ENCODE measurements at places on chromosomes 16 and 17.

DNA sequence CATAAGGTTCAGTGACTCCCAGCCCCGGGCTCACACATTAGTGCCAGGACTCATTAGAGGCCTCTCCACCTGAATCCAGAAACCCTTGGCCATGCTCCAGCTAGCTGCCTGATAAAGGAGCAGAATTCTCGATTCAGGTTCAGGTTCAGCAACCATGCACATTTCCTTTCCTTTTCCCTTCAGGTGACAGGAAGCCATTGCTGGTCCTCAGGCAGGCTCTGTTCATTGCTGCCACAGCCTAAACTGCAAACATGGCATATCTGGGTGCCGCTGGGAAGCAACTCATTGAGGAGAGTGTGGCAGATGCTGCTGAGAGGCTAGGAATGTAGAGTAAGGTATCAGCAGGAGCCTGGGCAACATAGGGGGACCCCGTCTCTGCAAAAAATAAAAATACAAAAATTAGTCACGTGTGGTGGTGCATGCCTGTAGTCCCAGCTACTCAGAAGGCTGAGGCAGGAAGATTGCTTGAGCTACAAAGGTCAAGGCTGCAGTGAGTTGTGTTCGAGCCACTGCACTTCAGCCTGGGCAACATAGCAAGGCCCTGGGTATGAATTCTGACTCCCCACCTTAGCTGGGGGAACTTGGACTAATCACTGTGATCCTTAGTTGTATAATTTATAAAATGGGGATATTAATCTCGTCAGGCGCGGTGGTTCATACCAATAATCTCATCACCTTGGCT lies 28.7 kb downstream of the ARL4D start:
- H3K27me3 ChIP-seq, result peaks cover 87% of the 10 kb centered on the region
- no peak for DNase-seq
- no peaks in the 10 kb centered on the region for H3K4me1 ChIP-seq
- no peaks in the 10 kb centered on the region for H3K36me3 ChIP-seq
- no peak overlapping the region for H3K4me3 ChIP-seq

GRCh38 chr17:79298799-79299198 lies 224.2 kb downstream of the ENGASE start:
- H3K27ac ChIP-seq, result no peak overlapping the region
- H3K4me1 ChIP-seq, result no peaks in the 10 kb centered on the region
- H3K27me3 ChIP-seq, result peaks cover 81% of the 10 kb centered on the region

- H3K27me3 ChIP-seq, result no peaks in the 10 kb centered on the region
- DNase-seq, result no peak
- no peaks in the 10 kb centered on the region for H3K36me3 ChIP-seq
- H3K4me1 ChIP-seq, result peaks cover 7% of the 10 kb centered on the region
- no peak overlapping the region for H3K27ac ChIP-seq
These were observed 2.6 kb downstream of the CAMKK1 start for GRCh38 chr17:3890082-3890877.

DNA sequence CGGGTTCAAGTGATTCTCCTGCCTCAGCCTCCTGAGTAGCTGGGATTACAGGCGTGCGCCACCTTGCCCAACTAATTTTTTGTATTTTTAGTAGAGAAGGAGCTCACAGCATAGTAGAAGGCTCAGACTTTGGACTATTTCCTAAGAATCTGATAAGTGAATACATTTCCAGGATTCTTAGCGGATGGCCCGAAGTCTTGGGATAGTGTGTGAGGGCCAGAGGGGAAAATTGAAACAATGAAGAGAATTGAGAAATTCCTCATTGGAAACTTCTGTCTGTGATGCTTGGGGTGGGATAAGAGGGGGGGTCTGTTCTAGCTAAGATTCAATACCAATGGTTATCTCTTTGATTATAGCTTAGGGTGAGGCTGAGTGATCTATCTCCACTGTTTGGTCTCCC lies 183.3 kb downstream of the MSI2 start:
- no peaks in the 10 kb centered on the region for H3K4me1 ChIP-seq
- no peak overlapping the region for H3K4me3 ChIP-seq
- H3K27me3 ChIP-seq, result no peaks in the 10 kb centered on the region
- no peak overlapping the region for H3K27ac ChIP-seq
- DNase-seq, result no peak
- no peaks in the 10 kb centered on the region for H3K36me3 ChIP-seq

DNA sequence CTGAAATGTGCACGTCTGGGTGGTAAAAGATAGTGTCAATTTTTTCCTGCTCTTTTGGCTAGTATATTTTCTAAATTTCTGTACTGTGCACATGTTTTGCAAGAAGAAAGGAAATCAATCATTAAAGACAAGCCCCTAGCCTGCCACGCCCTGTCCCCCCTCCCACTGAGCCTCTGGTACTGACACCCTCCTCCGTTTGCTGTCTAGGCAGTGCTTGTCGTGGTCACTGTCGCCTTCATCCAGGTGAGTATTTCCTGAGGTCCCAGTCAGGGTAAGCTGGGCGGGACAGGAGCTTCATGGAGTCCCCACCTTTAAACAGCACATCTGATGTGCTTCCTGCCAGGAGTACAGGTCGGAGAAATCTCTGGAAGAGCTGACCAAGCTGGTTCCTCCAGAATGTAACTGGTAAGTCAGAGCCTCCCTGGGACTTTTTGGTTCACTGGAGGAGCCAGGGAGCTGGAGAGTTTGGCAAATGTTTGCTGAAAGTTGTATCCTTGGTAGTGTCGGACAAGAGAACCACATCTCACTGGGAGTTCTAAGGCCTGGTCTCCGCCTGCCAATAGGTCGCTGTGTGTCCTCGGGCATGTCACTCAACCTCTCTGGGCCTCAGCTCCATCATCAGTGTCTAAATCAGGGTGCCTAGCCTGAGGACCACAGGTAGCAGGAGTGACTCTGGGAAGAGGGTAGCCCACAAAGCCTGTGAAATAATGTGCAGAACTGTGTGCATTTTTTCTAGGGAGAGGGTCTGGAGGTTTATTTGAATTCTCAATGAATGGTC lies 42.2 kb downstream of the ATP2C2 start:
- no peak overlapping the region for H3K4me3 ChIP-seq
- H3K36me3 ChIP-seq, result no peaks in the 10 kb centered on the region
- no peaks in the 10 kb centered on the region for H3K4me1 ChIP-seq
- H3K27me3 ChIP-seq, result peaks cover 35% of the 10 kb centered on the region
- DNase-seq, result no peak

DNA sequence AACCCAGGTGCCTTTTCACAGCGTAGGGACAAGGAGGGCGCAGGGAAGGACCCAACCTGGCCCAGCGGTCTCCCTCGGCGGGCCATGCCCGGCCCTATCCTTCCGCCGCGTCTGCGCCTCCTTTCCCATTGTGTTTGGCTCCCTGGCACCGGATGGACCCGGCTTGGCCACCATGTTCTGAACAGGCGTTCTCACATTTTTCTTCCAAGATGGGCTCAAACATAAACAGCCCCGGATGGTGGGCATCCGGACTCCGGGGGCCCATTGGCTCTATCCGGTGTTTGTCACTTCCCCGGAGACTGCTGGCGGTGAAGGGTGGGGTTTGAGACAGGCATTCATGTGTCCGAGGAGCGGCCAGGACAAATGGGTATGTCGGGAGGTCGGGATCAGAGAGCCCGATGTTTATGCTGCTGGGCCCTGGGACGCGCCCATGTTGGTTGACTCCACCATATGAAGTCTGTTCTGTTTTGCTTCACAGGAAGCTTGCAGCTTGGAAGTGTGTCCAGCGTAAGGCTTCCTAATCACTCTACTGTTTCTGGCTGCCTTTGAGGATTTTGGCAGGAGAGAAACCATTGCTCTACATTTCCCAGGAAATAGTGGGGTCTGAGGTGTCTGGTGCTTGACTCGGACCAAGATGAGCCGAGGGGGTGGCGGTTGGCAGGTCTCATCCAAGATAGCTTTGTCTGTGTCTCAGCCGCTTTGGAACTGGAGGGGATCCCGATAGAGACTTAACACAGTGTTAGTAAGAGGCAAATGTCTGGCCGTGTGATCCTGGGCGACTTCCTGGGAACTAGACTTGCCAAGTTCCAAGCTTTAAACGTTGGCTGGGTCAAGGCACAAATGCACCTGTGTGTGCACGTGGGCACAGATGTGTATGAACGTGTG lies 188.3 kb downstream of the IRF8 start:
- peaks cover 32% of the 10 kb centered on the region for H3K27me3 ChIP-seq
- no peak overlapping the region for H3K4me3 ChIP-seq
- H3K36me3 ChIP-seq, result no peaks in the 10 kb centered on the region
- no peaks in the 10 kb centered on the region for H3K4me1 ChIP-seq
- DNase-seq, result no peak

DNA sequence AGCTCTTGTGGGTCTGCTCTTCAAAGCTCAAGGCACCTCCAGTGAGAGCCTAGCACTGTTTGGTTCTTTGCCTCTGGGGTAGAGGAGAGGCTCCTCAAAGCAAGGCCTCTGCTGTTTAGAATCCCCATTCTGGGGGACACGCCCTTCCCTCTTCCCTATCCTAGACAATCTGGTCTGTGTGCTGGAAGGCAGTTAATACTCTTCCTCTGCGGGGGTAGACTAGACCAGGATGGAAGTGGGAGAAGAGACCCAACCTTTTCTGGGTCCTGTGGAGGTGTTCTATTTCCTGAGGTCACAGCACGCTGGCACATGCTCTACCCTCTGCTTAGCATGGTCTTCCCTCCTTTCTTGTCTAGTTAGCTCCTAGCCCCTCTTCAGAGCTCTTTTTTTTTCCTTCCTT lies 7.7 kb downstream of the ERAL1 start:
- H3K4me1 ChIP-seq, result no peaks in the 10 kb centered on the region
- no peak for DNase-seq
- H3K4me3 ChIP-seq, result no peak overlapping the region
- 0 out of 2 replicates have a peak, but pooled peaks cover 2% of the 10 kb centered on the region for H3K36me3 ChIP-seq

DNA sequence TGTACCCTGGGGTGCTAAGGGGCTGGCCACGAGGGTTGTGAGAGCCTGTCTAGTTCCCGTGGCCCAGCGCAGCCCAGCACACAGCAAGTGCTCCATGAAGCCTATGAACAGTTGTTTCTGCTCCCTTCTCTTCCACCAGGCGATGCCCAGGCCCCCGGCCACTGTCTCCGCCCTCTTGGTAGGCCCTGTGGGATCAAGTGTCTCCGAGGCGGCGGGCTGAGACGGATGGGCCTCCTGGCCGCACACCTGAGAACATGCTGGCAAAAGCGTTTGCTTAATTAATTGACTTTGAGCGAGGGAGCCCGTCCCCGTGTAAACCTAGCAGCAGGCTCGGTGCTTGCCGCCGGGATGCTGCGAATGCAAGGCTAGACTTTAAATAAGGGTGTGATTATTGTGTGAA lies 129.7 kb upstream of the GSE1 start:
- 0 out of 2 replicates have a peak, but pooled peaks cover 4% of the 10 kb centered on the region for H3K4me1 ChIP-seq
- H3K36me3 ChIP-seq, result no peaks in the 10 kb centered on the region
- H3K27me3 ChIP-seq, result peaks cover 7% of the 10 kb centered on the region
- DNase-seq, result no peak
- H3K4me3 ChIP-seq, result no peak overlapping the region

- H3K4me1 ChIP-seq, result no peaks in the 10 kb centered on the region
- peaks cover 85% of the 10 kb centered on the region for H3K27me3 ChIP-seq
- DNase-seq, result no peak
- H3K36me3 ChIP-seq, result no peaks in the 10 kb centered on the region
- H3K4me3 ChIP-seq, result no peak overlapping the region
These were observed 42.6 kb upstream of the RPH3AL start for GRCh38 chr17:395179-395578.

DNA sequence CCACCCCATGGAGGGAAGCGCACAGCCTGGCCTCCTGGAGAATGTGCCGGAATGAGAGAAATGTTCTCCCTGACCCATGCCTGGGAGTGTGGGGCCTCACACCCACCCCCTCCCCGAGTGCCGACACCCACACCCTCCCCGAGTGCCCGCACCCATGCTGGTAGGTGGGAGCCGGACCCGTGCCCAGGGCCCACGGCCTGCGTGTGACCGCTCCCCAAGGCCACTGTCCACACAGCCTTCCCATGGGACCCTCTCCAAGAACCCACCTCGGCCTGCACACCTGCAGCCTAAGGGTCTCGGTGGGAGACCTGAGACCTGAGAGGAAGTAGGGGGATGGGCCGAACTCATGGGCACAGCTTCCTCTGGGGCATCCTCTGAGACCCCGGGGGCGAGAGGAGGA lies 3.3 kb upstream of the PVALEF start:
- peaks cover 93% of the 10 kb centered on the region for H3K27me3 ChIP-seq
- H3K27ac ChIP-seq, result no peak overlapping the region
- no peak for DNase-seq
- H3K36me3 ChIP-seq, result no peaks in the 10 kb centered on the region

GRCh38 chr17:50181591-50182560 lies 16.1 kb downstream of the SGCA start:
- H3K4me3 ChIP-seq, result no peak overlapping the region
- no peaks in the 10 kb centered on the region for H3K36me3 ChIP-seq
- no peak for DNase-seq
- peaks cover 23% of the 10 kb centered on the region for H3K4me1 ChIP-seq
- H3K27ac ChIP-seq, result no peak overlapping the region
- peaks cover 9% of the 10 kb centered on the region for H3K27me3 ChIP-seq

- H3K27me3 ChIP-seq, result no peaks in the 10 kb centered on the region
- H3K4me3 ChIP-seq, result no peak overlapping the region
- no peaks in the 10 kb centered on the region for H3K36me3 ChIP-seq
- no peak overlapping the region for H3K27ac ChIP-seq
- no peaks in the 10 kb centered on the region for H3K4me1 ChIP-seq
These were observed 124.8 kb downstream of the STXBP4 start for GRCh38 chr17:55093353-55093752.

GRCh38 chr16:87849419-87850008 lies 19.8 kb downstream of the SLC7A5 start:
- no peaks in the 10 kb centered on the region for H3K36me3 ChIP-seq
- H3K27ac ChIP-seq, result no peak overlapping the region
- H3K4me3 ChIP-seq, result no peak overlapping the region
- DNase-seq, result no peak
- no peaks in the 10 kb centered on the region for H3K4me1 ChIP-seq

- H3K4me1 ChIP-seq, result no peaks in the 10 kb centered on the region
- no peak for DNase-seq
- no peaks in the 10 kb centered on the region for H3K27me3 ChIP-seq
- H3K36me3 ChIP-seq, result no peaks in the 10 kb centered on the region
- H3K27ac ChIP-seq, result no peak overlapping the region
- H3K4me3 ChIP-seq, result no peak overlapping the region
These were observed 179.1 kb downstream of the TOX3 start for GRCh38 chr16:52367821-52368220.

DNA sequence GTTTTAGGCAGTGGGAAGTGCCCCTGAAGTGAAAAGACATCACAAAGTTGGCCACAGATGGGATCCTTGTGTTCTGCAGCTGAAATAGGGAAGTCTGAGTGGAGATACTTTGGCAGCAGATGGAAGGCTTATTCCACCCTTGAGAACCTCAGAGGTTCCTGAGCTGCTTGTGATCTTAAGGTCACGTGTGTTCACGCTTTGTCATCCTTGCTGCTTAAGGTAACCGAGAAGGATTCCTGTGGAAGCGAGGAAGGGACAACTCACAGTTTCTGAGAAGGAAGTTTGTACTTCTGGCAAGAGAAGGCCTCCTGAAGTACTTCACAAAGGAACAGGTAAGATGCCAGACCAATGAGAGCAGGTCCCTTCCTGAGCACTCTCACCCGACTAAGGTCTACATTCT lies 12.2 kb downstream of the ADAP2 start:
- no peak for DNase-seq
- peaks cover 3% of the 10 kb centered on the region for H3K27me3 ChIP-seq

- no peak overlapping the region for H3K27ac ChIP-seq
- no peaks in the 10 kb centered on the region for H3K36me3 ChIP-seq
- no peaks in the 10 kb centered on the region for H3K4me1 ChIP-seq
- no peak overlapping the region for H3K4me3 ChIP-seq
- no peak for DNase-seq
- H3K27me3 ChIP-seq, result no peaks in the 10 kb centered on the region
These were observed 3.8 kb downstream of the PMP22 start for GRCh38 chr17:15261258-15261801.
